ENCODE measurements at places on chromosomes 3 and 15.
A peak's percentile ranks its signal among the peaks of the same experiment; 100 is the strongest.

DNA sequence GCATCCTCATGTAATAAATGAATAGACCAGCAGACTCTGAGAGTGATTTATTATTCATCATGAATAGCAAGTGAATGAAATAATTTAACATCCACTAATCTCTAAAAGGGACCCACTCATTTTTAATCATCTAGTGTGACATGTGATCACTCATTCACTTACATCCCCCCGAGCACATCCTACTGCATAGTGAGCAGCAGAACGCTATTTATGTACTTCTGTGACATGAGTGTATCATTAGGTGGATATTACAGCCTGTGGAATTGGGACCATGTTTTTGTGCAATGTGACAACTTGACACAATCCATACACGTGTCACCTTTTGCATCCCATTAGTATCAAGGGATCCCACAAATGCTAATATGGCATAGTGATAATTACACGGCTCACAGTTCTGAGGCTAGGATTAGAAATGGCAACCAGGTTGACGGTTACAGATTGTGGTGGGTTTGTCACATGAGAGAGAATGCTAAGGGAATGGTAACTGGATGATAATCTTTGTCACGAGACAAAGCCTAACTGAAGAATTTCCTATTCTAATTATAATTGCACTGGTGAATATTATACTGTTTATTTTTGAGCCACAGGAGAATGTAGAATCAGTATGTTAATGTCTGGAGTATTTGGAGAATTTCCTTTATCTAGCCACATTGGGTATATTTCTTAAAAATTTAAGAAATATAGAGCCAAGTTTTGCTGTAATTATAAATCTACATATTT lies 595.2 kb upstream of the TBL1XR1 start:
- DNase-seq, result no peak

DNA sequence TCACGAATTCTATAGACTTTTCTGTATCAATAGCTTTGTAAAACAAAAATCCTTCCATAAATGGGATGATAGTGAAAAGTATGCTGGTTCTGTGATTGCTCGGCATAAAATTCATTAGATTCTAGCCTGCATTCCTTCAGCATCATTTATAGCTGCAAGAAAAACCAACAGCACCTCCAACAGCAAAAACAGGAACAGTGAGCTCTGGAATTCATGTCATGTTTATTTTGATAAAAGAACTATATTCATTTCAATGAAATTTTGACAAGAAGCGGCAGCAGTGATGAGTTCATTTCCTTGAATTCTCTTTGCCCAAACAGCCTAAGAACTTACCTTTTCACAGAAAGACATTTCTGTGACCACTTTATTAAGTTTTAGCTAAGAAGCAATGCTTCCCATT lies 515.2 kb upstream of the CCDC54 start:
- DNase-seq, result no peak

- no peak for DNase-seq
Measured at GRCh38 chr15:57596978-57597377, 5.3 kb downstream of the MYZAP start.

- DNase-seq, result no peak
Measured at GRCh38 chr3:69458803-69459365, 73.0 kb upstream of the FRMD4B start.

DNA sequence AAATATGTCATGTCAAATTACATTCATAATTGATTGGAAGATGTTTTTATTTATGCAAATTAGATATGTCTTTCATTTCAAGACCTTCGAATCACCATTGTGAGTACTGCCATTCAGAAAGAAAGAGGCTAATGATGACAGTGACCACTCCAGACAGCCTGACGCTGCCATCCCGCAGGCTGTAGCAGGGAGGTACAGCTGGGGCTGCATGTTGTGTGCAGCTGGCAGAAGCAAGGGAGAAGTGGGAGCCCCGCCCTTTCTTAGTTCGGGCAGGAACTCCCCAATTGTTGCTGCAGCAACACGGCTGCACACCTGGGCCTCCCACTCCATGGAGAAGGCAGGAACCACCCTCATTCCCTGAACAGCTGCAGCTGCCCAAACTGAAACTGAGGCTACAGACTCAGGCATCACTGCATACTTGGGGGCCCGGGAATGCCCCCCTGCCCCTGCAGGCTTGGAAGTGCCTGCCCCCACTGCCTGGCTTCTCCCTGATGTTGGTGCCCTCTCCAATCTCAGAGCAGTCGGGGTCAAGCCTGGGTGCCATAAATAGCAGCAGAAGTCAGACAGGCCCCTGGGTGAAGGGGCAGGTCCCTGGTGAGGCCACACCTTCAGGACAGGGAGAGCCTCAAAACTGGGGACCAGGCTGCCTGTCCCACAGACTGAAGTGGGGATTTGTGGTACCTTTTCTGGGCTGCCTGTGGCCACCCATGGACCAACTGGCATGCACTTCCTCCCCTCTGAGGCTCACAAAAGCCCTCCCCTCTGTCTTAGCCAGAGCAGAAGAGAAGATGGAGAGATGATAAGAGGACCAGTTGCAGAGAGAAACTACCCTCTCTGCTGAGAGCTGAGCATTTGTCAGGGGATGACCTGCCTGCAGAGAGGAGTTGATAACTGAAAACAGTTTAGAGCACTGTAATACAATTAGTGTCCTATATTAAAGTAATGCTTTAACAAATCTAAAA lies 964.6 kb downstream of the SI start:
- no peak for DNase-seq

DNA sequence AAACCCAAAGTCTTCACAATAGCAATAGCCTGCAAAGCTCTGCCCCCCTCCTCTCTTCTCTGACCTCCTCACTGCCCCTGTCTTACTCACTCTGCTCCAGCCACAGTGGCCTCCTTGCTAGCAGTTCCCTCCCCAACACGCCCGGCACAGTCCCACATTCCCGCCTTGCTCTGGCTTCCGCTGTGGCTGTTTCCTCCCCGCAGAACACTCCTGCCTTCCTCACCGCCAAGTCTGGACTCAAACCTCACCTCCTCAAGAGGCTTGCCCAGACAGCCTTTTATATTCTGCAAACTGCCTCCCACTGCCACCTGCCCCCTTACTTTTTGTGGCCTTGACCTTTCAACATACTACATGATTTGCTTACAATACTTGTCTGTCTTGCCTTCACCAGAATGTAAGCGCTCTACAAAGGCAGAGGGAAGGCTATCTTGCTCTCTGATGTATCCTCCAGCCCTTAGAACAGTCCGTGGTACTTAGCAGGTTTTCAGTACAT lies 406 bp upstream of the MPI start:
- DNase-seq, result no peak

- no peak for DNase-seq
Measured at GRCh38 chr3:30737743-30738499, 131.5 kb downstream of the TGFBR2 start.

GRCh38 chr15:73921254-73921925 lies 4.9 kb upstream of the LOXL1 start:
- no peak for DNase-seq

DNA sequence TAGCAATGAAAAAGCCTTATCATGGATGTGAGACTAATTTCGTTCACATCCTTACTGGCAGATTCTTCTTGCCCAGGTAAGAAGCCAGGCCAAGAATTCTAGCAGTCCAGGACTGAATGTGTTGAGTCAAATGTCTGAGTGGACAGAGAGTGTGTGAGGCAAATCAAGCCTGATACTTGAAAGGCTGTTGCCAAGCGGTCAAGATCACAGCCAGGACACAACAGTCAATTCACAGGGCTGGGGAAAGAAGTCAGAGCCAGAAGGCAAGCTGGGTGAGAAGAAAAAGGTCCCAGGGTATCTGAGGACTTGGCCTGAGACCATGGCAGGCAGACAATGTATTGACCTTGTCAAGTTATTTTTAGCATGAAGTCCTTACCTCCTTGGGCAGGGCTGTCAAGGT lies 301.3 kb downstream of the ZNF385D start:
- DNase-seq, result no peak

- DNase-seq, result peak; percentile 11
Measured at GRCh38 chr3:184727357-184728009, 15.6 kb upstream of the MAGEF1 start.

DNA sequence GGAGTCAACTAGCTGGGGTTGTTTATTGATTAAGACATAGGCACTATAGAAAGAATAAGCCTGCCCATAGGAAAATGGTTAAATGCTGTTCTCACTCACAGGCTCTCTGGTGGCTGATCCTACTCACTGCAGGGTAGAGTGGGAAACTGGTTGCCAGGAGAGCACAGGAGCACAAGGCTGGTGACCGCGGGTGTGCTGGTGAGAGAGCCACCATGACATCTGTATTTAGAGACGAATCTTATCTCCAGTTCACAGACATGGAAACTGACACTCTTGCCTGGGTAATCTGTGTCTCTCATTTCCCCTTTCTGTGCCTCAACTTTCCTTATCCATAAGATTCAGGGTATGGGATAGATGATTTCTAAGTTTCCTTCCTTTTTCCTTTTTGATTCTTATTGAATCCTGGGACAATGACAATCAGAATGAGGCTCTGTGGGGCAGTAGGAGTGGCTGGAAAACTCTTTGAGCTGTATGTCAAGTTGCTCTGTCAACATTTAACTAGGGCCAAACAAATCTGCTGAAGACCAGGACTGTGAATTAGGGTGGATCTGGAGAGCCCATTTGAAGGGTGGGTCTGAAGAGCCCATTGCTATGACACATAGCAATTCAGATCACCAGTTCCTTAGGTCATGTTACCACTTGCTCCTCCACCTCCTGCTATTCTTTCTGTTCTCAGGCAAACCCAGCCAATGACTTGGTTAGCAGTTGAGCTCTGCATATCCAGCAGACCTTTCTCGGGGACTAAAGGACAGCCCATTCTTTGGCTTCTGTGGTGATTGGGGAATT lies 286.1 kb upstream of the TBL1XR1 start:
- no peak for DNase-seq

DNA sequence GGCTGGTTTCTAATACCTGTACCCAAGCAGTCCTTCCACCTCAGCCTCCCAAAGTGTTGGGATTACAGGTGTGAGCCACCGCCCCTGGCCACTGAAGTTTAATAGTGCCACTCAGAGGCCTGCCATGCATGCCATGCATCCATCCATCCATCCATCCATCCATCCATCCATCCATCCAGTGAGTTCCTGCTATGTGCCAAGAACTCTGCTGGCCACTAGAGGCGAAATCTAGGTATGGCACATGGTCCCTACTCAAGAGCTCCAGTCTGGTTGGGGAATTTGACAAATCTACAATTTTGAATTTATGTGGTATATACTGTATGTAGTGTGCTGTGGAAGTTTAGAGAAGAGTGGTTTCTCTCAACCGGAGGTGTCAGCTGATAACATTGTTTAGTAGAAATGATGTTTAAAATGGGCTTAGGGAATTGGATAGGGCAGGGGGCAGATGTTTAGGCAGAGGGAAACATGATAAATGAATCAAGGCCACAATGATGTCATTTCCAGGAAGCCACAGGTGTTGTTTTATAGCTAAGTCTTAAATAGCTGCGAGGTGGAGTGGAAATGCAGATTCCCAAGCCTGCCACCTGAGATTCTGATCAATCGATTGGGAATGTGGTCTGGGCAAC lies 384.4 kb upstream of the C2CD4B start:
- DNase-seq, result no peak

- DNase-seq, result no peak
Measured at GRCh38 chr15:82040862-82041261, 5.0 kb downstream of the MEX3B start.

GRCh38 chr3:81105206-81105605 lies 656.2 kb downstream of the GBE1 start:
- no peak for DNase-seq

DNA sequence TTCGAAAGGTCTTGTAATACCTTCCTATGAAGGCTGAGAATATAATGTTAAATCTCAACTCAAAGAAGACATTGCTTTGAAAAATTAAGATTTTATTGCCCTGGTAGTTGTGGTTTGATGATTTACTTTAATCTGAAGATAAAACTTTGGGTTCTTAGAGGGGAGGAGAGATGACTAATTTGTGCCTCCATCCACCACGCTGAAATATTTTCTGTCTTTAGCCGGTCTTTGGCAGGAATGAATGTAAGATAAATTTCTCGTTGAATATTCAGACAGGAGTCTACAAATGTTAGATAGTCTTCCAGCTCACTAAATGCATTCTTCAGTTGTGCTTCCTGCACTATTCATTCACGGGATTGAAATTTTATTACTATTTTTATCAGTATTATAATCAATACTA lies 844.3 kb upstream of the NR2F2 start:
- DNase-seq, result no peak

DNA sequence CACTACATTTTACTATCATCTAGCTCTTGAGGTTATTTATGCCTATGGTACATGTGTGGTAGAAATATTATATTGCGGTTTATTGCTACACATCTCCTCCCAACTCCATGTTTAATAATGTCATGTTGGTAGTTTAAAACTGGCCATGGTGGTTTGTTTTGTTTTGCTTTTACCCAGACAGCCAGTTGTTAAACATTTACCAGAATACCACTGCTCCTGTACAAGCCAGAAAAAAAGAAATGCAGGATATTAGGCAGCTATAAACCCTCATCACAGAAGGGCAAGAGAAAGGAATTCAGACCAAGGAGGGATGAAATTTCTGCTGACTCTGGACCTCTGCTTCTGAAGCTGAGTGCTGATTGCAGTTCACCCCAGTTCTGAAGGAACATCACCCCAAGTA lies 451.8 kb upstream of the IL12A start:
- no peak for DNase-seq

GRCh38 chr3:155325263-155325835 lies 31.9 kb upstream of the STRIT1 start:
- DNase-seq, result no peak

- DNase-seq, result no peak
Measured at GRCh38 chr15:40450047-40450446, 9.3 kb downstream of the BAHD1 start.

GRCh38 chr3:99895703-99896441 lies 78.2 kb downstream of the CMSS1 start:
- DNase-seq, result no peak

GRCh38 chr3:43399034-43399433 lies 112.7 kb downstream of the SNRK start:
- no peak for DNase-seq

DNA sequence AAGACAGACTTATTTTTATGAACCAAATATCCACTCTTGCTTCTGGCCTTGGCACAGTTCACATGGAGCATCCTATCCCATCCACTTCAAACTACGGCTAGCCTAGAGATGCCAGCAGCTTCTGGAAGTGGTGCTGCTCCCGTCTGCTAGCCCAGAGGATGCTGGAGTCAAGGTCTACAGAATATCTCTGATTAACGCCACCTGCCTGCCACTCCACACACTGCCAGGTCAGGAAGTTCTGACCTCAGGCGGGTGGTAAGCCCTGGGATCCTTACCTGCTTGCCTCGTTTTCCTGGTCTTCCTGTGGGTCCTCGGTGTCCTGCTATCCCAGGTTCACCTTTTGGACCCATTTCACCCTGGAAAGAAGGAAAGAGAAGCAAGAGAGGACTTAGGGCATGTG lies 42.9 kb downstream of the EAF1 start:
- DNase-seq, result no peak

DNA sequence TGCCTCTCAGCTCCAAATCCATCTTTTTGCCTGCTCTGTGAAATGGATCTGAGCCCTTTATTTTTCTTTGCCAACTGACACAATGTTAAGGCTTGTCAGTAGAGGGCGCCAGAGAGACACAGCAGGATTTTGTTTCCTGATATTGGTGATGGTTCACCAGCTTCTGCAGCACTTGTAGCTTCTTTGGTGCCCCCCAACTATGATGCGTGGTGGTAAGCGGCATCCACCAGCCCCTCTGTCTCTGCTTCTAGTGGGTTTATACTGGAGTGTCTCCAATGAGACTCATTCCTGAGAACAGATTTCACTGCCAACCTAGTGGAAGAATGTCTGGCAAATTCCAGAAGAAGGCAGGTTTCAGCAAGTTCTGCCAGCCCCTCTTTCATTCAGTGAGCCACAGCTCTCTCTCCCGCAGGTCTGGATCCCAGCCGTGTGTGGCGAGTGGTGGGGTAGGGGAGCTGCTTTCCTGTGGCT lies 471.9 kb upstream of the FRG2C start:
- DNase-seq, result peak; percentile 41
